ENCODE measurements at places on chromosomes 3 and 15.
A peak's percentile ranks its signal among the peaks of the same experiment; 100 is the strongest.

DNA sequence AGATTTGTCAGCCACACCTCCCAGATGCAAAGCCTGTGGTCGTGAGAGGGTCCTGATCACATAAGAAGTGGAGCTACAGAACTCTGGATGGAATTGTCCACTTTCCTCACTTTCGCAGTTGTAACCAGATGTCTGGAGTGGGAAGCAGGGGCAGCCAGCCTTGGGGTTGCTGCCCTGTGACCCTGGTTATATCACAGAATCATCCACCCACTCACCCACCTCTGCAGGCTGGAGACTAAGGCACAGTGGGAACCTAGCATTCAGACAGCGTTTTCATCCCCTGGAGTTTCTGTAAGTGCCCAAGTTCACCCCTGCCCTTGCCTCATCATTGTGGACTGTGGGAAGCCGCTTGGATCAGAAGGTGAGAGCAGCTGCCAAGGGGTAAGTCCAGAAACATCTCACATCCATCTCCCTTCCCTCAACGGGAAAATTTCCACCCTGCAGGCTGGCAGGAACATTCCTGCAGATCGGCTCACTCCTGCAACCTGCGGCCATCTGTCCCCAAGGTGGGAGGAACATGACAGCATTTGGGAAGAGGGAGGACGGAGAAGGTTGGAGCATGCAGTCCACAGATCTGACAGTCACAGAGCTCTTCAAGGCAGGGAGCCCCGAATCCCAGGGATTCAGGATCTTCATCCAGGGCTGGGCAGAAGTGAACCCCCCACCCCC lies 2.9 kb upstream of the IQSEC1 start:
- no peak for DNase-seq

GRCh38 chr3:64353226-64353625 lies 128.0 kb upstream of the PRICKLE2 start:
- DNase-seq = no peak

DNA sequence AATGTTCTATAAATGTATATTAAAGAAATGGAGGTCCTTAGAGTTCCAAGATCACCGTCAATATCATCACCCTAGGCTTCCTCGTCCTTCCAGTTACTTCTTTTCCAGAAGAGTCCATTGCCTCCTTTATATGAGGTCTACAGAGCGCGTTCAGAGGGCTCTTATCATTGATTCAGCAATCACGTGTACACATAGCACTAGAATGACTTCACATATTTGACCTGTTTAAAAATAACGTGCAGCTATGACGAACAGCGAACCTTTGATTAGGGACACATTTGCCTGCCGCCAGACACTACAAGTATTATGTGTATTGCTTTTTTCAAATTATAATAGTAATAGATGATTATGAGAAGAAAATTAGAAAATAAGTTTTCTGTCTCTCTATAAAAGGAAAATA lies 26.0 kb downstream of the IGF1R start:
- no peak for DNase-seq

DNA sequence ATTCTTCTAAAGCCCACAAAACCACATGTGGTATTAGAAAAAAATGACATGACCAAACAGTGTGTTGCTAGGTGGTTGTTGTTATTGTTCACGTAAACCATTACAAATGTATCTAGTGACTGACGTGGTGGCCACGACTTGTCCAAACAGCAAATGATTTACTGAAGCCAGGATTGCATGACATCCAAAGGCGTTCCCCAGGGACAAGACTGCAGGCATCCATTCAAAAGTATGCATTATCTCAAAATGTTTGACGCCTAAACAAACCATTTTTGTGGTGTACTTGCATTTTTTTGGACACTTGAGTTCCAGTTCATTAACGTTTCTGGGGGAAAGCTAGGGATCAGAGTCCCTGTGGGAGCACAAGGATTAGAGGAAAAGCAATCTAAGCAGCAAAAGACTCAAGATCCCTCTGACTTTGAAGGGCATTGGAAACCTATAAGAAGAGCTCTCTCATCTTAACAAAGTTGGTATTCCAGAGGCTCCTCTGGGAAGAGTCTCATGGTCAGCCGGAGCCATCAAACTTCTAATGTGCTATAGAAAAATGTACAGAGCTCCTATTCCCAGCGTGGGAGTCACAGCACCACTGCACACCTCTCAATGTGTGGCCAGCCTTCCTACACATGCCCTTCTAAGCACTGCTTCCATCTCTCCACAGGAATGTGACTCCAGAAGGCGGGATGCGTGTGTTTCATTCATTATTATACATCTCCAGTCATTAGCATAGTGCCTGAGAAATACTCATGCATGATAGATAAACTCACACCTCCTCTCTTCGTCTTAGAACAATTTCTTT lies 62.9 kb downstream of the FBN1 start:
- peak; percentile 34 for DNase-seq

DNA sequence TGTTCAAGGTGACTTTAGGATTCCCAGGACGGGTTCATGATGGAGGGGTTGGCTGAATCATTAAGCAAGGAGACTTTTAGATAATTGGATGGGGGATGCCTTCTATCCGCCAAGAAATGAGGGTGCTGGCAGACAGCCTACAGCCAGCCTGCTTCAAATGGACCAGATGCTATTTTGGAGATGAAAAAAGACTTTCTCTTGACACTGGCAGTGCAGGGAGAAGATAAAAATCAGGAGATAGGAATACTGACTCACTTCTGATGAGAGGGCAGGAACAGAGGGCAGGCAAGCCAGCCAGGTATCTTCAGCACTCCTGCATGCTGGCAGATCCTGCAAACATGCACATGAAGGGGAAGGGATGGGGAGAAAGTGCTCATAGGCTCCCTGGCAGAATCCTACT lies 7.7 kb upstream of the SYN2 start:
- no peak for DNase-seq

- DNase-seq = no peak
These were observed 313.4 kb upstream of the DNAJC19 start for GRCh38 chr3:181302960-181303359.

Data from brain pericyte (primary cell).